Choroid plexus epithelial cell (primary cell): ENCODE measurements at places on chromosomes 5 and 9.

DNA sequence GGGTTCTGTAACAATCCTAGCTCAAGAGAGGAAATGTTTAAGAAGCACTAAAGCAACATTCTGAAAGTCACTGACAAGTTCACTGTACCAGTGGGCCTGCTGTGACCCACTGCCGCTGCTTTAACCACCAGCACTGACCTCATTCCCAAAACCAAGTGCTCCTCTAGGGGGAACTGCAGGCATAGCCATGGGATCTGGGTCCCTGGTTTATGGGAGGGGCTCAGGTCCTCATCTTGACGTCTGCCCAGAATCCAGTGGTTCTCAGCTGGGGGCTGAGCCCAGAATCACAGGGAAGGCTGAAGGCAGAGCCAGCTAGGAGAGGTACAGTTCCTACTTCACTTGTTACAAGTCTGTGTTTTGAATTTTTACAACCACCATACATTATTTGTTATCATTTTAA is 36.1 kb upstream of the SLC2A8 start:
- peak; percentile 56 for DNase-seq

DNA sequence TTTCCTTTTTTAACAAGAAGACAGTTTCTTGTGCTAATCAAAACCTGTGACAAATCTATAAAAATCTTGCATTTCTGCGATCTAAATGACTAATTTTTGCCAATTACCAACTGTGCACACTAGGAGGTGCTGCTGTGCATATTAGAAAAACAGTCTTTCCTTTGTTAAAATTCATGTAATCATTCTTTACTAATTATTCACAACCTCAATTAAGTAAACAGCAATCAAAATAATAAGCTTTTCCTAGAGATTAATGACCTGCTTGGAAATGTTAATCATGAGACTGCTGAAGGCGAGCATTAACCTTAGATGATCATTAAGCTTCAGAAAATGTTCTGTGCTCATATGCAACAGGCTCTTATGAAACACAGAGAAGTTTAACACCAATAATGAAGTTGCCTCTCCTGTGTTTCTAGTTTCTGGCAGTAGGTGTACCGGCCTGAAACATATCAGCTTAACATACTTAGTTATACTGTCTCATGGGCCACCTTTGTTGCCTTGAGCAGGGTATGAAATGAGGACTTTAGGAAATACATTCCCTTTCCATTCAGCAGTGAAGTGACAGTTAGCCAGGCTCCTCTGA is 17.7 kb downstream of the RFESD start:
- peak; percentile 59 for DNase-seq

- no peak for DNase-seq
These were observed 61.7 kb downstream of the RGS3 start for GRCh38 chr9:113525205-113525604.

DNA sequence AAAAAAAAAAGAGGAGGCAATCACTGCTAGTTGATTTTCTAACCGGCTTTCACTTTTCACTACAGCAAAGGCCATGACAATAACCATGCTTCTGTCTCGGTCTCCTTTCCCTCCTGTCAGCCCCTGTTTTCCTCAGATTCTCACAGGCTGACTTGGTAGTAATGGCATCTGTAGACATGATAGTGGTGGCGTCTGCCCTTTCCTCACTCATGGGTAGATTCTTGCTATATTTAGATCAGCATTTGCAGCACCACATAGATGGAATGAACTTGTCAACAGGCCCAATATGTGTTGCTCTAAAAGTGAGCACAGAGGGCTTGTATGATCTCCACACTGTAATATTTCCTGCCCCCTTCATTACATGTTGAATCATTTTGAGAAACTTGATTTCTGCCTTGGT is 120.3 kb upstream of the FTMT start:
- no peak for DNase-seq

- peak; percentile 70 for DNase-seq
These were observed 18.1 kb downstream of the NR6A1 start for GRCh38 chr9:124752967-124753366.
